Stimulated activated CD4-positive, alpha-beta T cell treated with anti-CD3 and anti-CD28 coated beads, Interleukin-1b, Interleukin-23, amount 100 ng/mL, for 4 hours (primary cell): ENCODE measurements at places on chromosomes 13 and 19.

GRCh38 chr19:1986357-1987162 is 29.0 kb downstream of the BTBD2 start:
- no peak for DNase-seq

- DNase-seq: no peak
Measured at GRCh38 chr19:45670670-45671453, 2.8 kb downstream of the GIPR start.

GRCh38 chr13:44692173-44692713 is 116.1 kb upstream of the TSC22D1 start:
- no peak for DNase-seq

GRCh38 chr19:2338751-2339643 is 10.5 kb downstream of the SPPL2B start:
- no peak for DNase-seq

GRCh38 chr19:47824396-47824795 is 2.7 kb downstream of the CRX start:
- DNase-seq: no peak

- no peak for DNase-seq
Measured at GRCh38 chr19:46435009-46435408, 6.3 kb upstream of the PNMA8C start.

- no peak for DNase-seq
Measured at GRCh38 chr19:5067678-5068077, 98.8 kb downstream of the KDM4B start.
